ENCODE measurements at places on chromosomes 16 and 17.

- DNase-seq = peak; percentile 98
Observed at GRCh38 chr17:40547079-40547784, 18.0 kb downstream of the CCR7 start.

GRCh38 chr16:58485184-58485887 lies 14.6 kb upstream of the NDRG4 start:
- no peak for DNase-seq

DNA sequence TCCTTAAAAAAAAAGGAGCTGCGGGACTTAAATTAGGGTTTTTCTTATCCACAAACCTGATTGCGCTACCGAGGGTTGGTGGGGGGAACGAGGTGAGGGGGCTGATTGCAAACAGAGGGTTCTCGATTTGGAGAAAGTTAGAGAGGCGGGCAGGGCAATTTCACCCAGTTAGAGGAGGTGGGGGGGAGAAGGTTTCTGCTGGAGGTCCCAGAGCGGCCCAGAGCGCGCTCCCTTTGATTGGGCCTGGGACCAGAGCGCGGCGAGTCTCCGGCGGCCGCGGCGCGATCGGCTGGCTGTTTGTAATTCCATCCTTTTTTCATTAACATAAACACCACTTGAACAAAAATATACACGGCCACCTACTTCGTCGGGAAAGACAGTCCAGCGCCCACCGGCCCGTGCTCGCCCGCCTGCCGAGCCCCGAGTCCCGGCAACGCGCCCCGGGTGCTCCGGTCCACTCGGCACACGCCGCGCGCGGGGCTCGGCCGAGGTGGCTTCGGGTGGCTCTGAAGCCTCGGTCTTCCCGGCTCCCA lies 13.3 kb upstream of the FOXF1 start:
- no peak for DNase-seq

- DNase-seq = no peak
Observed at GRCh38 chr16:87201052-87201451, 116.1 kb downstream of the C16orf95 start.

DNA sequence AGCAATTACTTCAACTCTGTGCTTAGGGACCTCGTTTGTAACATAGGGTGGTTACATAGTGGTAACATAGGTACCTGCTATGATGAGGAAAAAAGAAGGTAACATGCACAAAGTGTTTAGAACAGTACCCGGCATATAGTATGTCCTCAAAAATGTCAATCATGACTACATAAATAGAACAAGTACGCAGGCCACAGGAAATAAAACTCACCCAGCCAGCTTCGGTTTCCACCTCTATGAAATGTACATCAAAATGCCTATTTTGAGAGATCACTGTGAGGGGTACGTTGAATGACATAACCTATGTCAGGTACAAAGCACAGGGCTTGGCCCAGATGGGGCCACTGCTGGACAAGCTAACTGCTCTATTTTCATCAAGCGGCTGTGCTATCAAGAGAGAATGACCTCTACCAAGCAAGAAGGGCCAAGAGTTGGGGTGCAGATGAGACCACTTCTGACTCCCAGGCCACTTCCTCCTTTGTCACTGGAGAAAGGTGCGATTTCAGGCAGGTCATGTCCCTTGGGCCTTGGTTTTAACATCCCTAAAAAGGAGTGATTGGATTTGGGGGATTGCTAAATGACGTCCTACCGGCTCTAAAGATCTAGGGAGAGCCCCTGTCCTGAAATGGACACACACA lies 45.4 kb downstream of the WSB1 start:
- DNase-seq = no peak

GRCh38 chr16:48409839-48410632 lies 24.8 kb upstream of the SIAH1 start:
- DNase-seq = no peak

GRCh38 chr17:48307814-48308411 lies 122.1 kb downstream of the SKAP1 start:
- DNase-seq = peak; percentile 72

DNA sequence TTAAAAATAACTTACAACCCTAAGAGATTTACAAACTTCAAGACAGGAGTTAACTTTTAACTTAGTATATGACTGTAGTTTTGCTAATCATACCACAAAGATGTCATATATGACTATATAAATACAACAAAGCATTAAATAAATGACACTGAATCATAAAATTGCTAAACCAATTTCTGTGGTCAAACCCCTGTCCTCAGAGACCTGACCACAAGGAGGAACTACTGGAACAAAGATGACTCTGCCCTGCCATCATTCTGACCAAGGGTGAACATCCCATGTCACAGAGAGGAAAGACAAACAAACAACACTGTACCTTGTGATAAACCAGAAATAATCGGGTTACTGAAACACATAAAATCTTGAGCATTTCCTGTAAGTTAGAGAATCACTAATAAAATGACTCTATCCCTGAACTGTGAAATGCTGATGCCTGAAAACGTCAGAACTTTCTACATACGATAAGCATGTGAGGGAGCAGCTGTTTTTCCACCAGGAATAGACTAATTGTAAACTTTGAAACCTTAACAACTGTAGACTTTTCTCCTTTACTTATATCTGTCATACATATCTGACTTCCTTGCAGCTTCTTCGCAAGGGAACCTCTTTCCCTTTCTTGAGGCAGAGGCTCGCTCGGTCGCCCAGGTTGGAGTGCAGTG lies 47.9 kb downstream of the WDR59 start:
- DNase-seq = peak; percentile 40

GRCh38 chr17:65824901-65825300 lies 263.5 kb upstream of the AXIN2 start:
- DNase-seq = no peak

DNA sequence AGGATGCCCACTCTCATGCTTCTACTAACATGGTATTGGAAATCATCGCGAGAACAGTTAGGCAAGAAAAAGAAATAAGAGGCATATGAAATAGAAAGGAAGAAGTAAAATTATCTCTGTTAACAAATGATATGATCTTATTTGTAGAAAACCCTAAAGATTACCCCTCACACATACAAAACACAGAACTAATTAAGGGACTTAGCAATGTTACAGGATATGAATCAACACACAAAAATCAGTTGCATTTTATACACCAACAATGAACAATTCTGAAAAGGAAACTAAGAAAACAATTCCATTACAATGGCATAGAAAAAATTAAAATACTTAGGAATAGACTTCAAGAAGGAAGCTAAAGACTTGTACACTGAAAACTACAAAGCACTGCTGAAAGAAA lies 2.7 kb upstream of the CAPNS2 start:
- DNase-seq = no peak

GRCh38 chr16:27316038-27316680 lies 2.4 kb downstream of the IL4R start:
- DNase-seq = no peak

DNA sequence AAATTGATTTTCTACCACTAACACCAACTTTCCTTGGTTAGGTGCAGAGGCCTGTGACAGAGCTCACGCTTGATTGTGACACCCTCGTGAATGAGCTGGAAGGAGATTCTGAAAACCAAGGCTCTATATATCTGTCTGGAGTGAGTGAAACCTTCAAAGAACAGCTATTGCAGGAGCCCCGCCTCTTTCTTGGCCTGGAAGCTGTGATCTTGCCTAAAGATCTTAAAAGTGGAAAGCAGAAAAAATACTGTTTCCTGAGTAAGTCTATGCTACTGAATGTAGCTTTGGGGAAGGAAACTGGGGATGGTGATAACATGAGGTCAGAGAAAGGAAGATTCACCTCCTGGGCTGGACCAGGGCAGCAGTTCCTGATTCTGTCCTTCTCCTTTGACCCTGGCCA lies 38.3 kb downstream of the REXO5 start:
- DNase-seq = peak; percentile 53

GRCh38 chr17:7750321-7750821 lies 32.8 kb downstream of the DNAH2 start:
- DNase-seq = peak; percentile 26

DNA sequence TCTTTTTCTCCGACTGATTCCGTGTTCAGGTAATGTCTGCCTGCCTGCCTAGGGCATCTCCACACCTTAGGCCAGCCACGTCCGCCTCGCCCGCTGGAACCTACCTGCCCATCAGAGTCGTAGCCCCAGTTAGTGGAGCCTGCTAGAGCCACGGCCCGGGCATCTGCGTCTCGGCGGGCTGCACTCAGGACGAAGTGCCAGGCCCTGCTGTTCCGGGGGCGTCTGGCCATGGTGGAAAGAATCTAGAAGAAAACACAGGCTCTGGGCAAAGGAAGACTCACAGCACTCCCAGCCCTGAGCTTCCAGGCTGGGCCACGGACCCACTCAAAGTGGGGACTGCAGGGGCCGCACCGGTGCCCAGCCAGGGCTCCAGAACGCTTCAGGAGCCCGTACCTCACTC lies 1.1 kb downstream of the SPSB3 start:
- no peak for DNase-seq

- DNase-seq = no peak
Observed at GRCh38 chr16:17984810-17985209, 351.7 kb downstream of the NPIPA8 start.

- no peak for DNase-seq
Observed at GRCh38 chr17:37094391-37094790, 145.6 kb downstream of the AATF start.

- no peak for DNase-seq
Observed at GRCh38 chr16:87445486-87445885, 47.3 kb downstream of the ZCCHC14 start.

DNA sequence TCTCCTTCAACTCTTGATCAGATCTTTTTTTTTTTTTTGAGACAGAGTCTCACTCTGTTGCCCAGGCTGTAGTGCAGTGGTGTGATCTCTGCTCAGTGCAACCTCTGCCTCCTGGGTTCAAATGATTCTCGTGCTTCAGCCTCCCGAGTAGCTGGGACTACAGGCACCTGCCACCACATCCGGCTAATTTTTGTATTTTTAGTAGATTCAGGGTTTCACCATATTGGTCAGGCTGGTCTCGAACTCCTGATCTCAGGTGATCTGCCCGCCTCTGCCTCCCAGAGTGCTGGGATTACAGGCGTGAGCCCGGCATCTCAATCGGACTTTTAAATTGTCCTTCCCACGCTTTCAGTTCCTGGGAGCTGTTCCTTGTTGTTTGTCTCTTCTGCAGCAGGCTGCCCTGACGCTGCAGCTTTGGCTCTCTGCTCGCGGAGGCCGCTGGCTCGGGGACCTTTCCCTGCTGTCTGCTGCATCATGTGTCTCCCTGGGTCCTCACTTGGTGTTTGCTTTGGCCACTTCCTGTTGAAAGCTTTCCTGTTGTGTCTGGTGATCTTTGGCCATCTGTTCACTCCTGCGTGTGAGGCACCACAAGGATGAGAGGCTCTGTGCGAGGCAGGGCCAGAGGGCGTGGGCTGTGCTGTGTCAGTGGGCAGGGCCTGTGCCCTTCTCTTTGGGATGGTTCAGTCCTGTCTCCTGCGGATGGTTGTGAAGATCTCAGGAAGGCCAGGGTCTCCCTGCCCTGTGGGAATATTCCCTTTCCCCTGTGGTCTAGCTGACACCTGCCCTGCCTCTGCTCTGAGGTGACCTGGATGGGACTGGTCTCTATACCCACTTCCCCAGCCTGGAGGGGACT lies 18.4 kb upstream of the CAPN15 start:
- no peak for DNase-seq

GRCh38 chr16:2734844-2735515 lies 15.0 kb upstream of the PRSS27 start:
- DNase-seq = no peak

DNA sequence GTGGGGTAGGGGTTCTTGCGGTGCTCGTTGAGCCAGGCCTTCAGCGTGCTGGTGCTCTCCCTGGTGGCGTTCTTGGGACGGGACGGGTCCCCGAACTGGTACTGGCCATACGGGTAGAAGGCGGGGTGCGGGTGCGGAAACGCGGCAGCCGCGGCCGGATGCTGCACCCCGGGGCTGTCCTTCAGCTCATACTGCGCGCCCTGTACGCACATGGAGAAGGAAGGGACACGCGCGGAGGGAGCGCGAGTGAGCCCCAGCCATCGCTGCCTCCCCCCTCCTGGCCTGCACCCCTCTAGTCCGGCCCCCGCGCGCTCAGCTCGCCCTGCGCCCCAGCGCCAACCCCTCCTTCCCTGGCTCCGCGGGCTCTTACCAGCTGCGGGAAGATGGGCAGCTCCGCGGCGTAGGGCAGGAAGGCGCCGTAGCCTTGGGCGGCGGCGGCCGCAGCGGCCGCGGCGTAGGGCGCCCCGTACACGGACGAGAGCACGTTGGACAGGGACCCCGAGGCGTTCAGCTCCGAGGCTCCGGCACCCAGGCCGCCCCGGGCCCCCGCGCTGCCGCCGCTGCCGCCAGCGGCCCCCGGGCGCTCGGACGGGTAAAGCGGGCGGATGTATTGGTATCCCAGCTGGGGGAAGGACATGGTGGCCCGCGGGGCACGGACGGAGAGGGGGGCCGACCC lies 1.0 kb downstream of the IRX3 start:
- peak; percentile 60 for DNase-seq

DNA sequence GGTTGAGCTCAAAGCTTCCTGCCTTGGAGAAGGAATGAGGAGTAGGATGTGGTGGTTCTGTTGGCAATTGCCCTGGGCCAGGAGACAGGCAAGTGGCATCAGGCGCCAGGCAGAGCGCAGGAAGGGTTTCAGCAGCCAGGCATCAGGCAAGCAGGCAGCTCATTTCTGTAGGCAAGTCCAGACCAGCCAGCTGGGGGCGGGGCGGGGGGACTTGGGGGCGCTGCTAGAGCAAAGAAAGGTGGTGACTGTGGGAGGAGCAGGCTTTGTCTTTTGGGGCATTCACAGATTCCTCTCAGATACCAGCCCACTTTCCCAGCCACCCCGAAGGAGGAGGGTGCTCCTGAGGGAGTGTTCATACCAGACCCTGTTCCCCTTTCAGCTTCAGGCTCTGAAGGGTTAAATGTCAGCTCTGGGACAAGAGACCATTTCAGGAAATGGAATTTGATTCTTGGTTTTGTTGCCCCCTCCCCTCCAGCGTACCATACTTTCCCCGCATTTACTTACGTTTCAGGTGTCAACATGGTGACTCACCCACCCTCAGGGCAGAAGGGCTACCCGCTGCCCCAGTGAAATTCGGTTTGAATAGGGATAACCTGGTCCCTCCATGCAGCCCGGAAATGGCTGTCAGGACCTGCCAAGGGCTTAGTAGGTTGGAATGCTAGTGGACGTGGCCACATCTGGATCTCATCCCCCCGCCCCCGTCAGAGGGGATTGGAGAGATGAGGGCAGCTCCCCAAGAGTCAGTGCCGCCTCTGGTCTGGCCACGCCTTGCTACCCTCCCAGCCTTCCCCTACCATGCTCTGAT lies 13.2 kb downstream of the NGFR start:
- DNase-seq = no peak

GRCh38 chr16:54199487-54200160 lies 87.0 kb downstream of the IRX3 start:
- DNase-seq = no peak

DNA sequence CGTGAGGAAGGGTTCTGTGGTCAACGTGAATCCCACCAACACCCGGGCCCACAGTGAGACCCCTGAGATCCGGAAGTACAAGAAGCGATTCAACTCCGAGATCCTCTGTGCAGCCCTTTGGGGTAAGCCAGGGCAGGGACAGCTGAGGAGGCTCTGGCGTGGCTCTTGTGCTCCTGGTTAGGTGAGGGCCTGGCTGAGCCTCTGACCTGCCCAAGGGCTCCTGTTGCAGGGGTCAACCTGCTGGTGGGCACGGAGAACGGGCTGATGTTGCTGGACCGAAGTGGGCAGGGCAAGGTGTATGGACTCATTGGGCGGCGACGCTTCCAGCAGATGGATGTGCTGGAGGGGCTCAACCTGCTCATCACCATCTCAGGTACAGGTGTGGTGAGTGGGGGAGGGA lies 4.2 kb upstream of the C17orf107 start:
- no peak for DNase-seq

GRCh38 chr17:54891176-54891821 lies 9.4 kb upstream of the TOM1L1 start:
- peak; percentile 54 for DNase-seq

Data from KBM-7 (cell line).